ENCODE measurements at places on chromosomes 16 and 17. TPM values are rescaled to one million over a fixed set of nuclear protein-coding genes. Genes with fewer than 3 reads are reported as not detected.

DNA sequence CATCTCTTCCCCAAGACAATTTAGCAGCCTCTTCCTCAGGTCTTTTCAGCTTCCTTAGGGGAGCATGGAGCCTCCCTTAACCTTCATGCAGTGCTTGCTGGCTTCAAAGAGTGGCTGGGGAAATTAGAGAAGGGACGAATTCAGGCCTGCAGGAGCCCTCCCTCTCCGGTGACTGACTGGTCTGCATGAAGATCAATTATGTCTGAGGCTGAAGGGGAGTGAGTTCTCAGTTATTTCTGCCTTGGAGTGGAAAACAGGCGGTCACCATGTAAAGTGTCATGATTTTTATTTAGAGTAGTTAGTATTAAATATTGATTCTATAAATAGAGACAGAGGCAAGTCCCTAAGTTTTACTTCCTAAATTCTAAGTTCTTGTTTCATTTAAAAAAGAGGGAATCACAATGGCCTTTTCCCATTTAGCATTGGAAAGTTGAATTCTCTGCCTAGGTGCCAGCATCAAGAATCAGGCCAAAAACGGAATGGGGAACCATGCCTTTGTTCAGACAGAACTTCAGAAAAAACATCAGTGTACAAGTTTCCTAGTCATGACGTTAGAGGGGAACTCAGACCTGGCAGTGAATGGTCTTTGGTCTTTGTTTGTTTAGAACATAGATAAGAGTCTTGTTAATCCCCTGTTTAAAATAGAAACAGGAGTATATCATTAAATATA, 4.4 kb downstream of the GABARAPL2 start:
- no peak for DNase-seq

GRCh38 chr17:40348136-40348504, 16.4 kb downstream of the GJD3 start:
- DNase-seq, result no peak

DNA sequence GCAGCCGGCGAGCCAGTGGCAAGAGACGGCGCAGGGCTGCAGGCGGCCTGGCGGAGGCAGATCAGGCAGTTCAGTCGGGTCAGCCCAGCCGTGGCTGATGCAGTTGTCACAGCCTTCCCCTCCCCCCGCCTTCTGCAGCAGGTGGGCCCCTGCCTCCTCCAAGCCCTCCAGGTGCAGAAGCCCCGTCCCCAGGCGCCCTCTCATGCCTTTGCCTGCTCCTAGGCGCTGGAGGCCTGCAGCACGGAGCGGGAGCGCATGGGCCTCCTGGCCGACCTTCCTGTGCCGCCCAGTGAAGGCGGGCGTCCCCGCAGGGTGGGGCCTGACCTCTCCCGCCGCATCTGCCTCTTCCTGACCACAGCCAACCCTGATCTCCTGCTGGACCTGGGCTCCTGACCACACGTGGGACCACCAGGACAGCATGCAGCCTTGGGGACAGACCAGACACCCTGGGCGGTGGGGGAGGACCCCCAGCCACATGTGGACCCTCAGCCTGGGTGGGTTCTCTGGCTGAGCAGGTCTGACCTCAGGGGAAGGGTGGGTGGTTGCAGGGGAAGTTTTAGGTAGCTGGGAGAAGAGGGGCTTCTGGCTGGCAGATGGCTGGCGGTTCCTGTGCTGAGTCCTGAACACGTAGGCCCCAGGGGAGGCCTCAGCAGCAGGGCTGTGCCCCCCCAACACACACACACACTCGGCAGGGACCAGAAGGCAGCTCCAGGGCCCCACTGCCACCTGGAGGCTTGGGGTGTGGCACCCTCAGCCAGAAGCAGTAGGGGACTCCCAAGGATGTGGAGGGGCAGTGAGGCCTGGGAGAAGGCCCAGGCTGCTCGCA, 3.1 kb upstream of the MRPS34 start:
- DNase-seq, result no peak

DNA sequence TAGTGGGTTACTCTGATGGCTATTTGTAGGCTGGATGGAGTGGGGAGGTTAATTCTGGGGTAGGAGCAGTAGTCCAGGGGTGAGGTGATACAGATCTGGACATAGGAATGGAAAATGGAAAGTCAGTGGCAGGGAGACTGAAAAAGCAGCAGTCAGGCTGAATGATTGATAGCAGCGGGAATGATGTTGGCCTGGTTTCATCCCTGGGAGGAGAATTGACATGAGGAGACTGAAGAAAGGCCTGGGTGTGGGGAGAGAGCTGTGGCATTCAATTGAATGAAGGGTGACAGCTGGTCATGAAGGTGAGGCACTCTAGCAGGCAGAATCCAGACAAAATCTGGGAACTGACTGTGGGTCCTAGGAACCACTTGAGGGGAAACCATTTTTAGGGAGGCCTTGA, 34.7 kb upstream of the CLEC18A start:
- DNase-seq, result no peak

- peak; percentile 43 for DNase-seq
Measured at GRCh38 chr16:7086822-7087616, 245.6 kb upstream of the RBFOX1 start.

Gene FNDC8
- not detected for total RNA-seq

DNA sequence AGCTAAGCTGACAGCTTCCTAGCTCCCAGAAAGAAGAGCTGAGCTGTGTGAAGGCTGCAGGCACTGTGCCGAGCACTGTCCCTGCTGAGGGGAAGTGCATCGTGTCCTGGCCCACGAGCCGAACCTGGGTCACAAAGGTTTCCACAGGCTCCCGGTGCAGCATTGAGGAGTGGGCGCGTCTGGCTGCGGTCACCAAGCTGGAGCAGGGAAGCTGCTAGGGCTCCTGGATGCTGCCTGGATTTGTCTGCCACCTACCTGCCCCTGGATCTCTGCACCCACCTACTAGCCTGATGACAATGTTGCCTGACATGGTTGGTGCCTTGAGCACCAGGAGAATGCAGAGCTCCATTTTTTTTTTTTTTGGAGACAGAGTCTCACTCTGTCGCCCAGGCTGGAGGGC, 6.5 kb upstream of the SRRM2 start:
- no peak for DNase-seq

GRCh38 chr16:4140652-4141051, 24.4 kb upstream of the ADCY9 start:
- DNase-seq, result no peak

DNA sequence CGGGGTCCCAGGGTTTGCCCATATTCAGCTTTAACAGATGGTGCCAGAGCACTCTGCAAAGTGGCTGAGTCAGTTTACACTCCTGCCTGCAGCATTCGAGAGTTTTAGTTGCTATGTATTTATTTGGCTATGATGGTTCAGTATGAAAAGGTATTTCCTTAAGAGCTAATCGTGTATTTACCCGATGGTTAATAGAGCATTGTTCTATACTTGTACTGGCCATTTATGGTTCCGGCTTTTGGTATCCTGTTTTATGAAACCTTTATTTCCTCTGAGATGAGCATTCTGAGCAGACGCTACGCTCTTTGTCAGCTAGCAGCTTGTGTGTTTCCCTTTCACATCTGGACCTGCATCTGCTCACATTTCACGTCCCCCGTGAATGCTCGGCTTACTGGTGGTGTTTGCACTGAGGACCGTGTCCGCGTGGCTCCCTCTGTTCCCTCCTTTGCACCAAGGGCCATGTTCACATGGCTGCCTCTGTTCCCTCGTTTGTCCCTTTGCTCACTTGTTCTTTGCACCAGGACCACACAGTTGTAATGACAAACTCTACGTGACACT, 149.1 kb upstream of the CHMP6 start:
- DNase-seq, result peak; percentile 55

DNA sequence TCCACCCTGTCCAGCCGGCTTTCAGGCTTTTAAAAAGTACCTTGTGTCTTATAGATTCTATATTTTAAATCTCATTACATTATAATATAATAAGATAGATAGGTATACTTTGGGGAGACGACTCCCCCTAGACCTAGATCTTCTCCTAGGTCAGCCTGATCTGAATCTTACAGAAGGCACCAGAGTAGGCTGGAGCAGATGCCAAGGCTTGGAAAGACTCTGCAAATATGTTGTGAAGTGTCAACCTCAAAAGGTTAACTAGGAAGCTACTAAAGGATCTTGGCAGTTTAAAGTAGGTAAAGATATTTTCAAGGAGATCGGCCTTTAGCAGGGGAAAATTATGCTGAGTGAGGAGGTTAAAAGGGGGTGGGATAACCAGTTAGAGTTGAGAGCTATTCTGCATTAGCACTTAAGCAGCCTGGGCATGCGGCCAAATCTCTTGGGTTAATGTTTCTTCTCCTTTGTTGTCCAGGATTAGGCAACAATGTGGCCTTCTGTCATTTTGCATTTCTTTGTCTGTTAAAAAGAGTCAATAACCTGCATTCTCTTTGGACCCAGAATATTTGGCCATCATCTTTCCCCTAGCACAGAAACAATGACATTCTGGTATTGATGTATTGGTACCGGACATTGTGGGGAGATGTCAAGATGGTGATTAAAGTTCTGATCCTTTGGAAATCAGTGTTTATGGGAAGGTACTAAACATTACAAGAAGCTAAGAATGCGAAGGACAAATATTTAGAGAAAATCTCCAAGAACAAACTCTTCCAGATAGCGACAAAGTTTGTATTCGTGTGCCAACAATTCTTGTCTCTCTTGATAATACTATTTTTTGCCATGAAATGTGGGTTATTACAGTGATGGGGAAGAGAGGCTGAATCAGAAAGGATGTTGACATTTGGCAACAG, 51.2 kb upstream of the DHX40 start:
- DNase-seq, result peak; percentile 95

- no peak for DNase-seq
Measured at GRCh38 chr17:3798273-3799180, 2.5 kb downstream of the ITGAE start.
